ENCODE measurements at places on chromosomes 2 and 18.

- no peak for DNase-seq
Measured at GRCh38 chr2:27992787-27993401, 102.4 kb downstream of the BABAM2 start.

GRCh38 chr2:64492272-64492671 is 31.9 kb upstream of the AFTPH start:
- DNase-seq, result no peak

- DNase-seq, result no peak
Measured at GRCh38 chr2:241268306-241268705, 47.2 kb downstream of the HDLBP start.

GRCh38 chr2:189341077-189341476 is 100.2 kb upstream of the WDR75 start:
- no peak for DNase-seq

Data from stimulated activated CD4-positive, alpha-beta T cell treated with anti-CD3 and anti-CD28 coated beads, Interleukin-2, amount 100 ng/mL, for 24 hours (primary cell).